ENCODE measurements at places on chromosomes 6 and 20.

- DNase-seq, result no peak
These were observed 185.8 kb upstream of the SGK1 start for GRCh38 chr6:134503585-134504281.

DNA sequence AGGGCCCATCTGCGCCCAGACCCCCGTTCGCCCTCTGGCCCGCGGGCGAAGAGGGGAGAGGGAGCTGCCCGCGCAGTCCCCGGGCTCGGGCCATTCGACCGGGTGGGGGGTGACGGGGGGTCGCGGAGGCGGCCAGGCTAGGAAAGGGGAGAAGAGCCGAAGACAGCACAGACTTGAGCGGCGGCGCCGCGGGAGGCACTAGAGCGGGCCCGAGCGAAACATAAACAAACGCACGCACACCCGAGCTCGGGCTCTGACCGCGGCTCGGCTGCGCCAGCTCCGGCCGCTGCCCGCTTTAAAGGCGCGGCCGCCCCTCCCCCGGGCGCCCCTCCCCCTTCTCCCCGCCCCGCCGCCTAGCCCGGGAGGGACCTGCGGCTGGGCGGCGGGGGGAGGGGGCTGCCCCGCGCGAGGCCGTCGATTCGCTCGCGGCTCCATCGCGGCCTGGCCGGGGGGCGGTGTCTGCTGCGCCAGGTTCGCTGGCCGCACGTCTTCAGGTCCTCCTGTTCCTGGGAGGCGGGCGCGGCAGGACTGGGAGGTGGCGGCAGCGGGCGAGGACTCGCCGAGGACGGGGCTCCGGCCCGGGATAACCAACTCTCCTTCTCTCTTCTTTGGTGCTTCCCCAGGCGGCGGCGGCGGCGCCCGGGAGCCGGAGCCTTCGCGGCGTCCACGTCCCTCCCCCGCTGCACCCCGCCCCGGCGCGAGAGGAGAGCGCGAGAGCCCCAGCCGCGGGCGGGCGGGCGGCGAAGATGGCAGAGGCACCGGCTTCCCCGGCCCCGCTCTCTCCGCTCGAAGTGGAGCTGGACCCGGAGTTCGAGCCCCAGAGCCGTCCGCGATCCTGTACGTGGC is at the start of gene FOXO3:
Gene FOXO3 (plus strand): TSS at position 455 of the 846 bp plus-strand sequence. CDS start 292 bp downstream, at position 747.
- peak; percentile 68 for DNase-seq

- no peak for DNase-seq
These were observed 361.2 kb downstream of the UTRN start for GRCh38 chr6:144646093-144647056.

- peak; percentile 80 for DNase-seq
These were observed 17.3 kb downstream of the GABRR2 start for GRCh38 chr6:89297695-89298351.

GRCh38 chr6:6543181-6543879 is 45.2 kb upstream of the LY86 start:
- DNase-seq, result peak; percentile 66

GRCh38 chr6:6815732-6816131 is 227.2 kb downstream of the LY86 start:
- DNase-seq, result no peak

GRCh38 chr20:36273414-36274180 is 32.5 kb upstream of the DLGAP4 start:
- peak; percentile 52 for DNase-seq

- no peak for DNase-seq
These were observed 211.0 kb downstream of the LRFN2 start for GRCh38 chr6:40376113-40376650.

GRCh38 chr6:134698228-134698627 is 251.7 kb downstream of the ALDH8A1 start:
- DNase-seq, result no peak

DNA sequence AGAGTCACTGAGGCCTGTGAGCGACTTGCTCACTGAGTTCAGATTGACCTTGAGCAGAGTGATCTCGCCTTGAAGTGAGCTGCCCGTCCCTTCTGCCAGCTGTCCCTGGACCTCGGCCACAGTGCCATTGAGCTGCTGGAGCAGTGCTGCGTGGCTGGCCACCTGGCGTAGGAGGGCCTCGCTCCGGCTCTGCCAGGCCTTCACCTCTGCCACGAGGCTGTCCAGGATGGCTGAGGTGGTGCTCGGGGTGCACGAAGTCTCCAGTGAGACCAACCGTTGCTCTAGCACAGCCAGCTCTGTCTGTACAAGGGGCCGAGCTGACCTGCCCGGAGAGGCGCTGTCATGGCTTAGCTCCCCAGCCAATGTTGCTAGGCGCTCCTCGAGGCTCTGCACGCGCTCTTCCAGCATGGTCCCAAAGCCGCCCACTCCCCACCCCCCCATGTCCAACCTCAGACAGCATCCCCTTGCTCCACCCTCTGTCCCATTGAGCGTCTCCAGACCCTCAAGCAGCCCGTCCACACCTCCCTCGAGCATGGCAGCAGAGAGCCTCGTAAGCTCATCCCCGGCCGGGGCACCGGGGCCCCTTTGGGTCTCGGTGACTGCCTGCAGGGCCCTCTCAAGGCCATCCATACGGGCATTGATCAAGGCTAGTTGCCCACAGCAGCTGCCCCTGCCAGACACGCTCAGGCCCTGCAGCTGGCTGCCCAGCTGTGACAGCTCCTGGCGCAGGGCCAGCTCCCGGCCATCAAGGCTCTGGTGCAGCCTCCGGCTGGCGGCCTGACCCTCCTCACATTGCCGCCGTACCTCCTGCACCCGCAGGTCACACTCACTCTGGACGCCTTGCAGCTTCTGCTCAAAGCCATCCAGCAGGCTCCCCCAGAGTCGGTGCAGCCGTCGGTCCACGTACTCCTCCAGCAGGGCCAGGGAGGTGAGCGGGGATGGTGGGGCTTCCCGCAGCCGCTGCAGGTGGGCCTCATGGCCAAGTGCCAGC is 4.6 kb downstream of the EMILIN3 start:
- DNase-seq, result no peak

All from GM13977 (cell line).